Amniotic stem cell (primary cell): ENCODE measurements at places on chromosomes 12 and 14.

GRCh38 chr12:10339053-10339840 is 31.6 kb downstream of the KLRD1 start:
- DNase-seq: no peak

GRCh38 chr12:107282628-107283027 is 189.3 kb upstream of the CRY1 start:
- DNase-seq: no peak

- no peak for DNase-seq
These were observed 139.0 kb downstream of the DPF3 start for GRCh38 chr14:72754949-72755348.

- no peak for DNase-seq
These were observed 16.8 kb downstream of the RFC5 start for GRCh38 chr12:118033323-118033722.

GRCh38 chr12:20950248-20950647 is 139.7 kb downstream of the SLCO1B3 start:
- no peak for DNase-seq

DNA sequence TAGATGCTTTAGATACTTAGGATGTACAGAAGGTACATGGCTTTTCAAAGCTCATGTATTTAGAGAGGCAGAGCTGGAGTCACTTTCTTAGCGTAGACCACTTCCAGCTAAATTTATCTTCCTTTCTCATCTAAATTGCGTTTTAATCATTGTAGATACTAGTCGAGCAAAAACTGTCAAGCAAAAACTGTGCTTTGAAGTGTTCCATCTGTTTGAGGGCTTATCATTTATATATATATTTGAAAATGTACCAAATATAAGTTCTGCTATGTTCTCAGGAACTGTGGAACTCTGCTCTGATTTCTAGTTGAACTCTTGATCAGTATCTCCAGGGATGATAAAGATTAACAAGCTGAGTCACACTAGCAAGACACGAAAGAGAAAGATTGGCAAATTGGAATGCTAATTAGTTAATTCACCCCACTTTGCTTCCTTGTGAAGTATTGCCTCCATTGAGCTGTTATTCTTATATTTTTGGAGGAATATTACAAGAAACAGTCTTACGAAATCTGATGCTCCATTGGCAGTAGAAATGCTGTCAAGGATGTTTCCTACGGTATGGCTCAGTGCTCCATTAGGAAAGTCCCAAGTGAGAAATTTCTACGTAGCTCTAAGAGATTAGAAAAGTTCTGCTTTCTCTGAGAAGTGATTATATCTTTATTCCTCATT is 310.7 kb downstream of the AEBP2 start:
- no peak for DNase-seq

GRCh38 chr14:60721326-60722106 is 2.6 kb downstream of the SIX4 start:
- DNase-seq: peak; percentile 36

- no peak for DNase-seq
These were observed 5.5 kb downstream of the TMEM63C start for GRCh38 chr14:77186911-77187648.

DNA sequence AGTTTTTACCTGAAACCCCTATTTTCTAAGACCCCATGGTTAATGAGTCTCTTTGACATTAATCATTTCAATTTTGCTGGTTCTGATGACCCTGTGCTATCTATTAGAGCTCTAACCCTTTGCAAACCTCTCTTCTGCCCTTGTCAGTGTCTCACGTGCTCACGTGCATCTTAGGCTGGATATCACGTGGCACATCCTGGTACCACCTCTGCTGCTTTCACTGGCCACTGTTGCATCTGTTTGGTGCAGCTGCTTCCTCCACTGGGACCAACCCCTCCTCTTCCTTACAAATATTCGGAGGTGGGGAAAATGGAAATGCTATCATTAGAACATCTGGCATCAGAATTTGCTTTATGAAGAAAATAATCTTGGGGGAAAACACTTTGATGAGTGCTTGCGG is 119.6 kb downstream of the CRADD start:
- DNase-seq: no peak

DNA sequence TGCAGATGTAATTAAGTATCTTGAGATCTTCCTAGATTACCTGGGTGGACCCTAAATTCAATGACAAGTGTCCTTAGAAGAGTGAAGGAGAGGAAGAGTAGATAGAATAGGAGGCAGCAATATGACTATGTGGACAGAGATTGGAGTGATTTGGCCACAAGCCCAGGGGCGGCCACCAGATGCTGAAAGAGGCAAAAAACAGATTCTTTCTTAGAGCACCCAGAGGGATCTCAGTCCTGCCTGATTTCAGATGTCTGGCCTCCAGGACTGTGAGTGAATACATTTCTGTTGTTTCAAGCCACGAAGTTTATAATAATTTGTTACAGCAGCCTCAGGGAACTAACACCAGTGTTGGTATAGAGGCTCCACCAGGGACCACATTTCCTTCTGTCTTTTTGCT is 67.3 kb downstream of the DACT1 start:
- no peak for DNase-seq

GRCh38 chr14:88682495-88683114 is 110.1 kb downstream of the EML5 start:
- DNase-seq: no peak

DNA sequence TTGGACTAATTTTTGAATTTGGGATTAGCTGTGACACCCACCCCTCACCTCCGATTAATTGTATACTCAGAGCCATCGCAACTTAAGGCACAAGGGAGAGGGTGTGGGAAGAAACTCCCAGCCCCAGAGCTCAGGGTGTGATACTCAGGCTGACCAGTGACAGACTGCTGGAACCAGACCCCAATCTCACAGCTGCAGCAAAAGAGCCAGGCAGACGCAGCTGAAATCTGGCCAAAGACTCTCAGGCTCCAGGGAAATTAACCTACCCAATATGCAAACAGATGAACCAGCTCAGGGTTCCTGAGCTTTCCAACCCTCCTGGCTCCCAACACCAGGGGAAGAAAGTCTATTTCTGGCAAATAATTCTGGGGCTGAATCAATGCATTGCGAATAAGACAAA is 30.5 kb downstream of the ANAPC7 start:
- DNase-seq: no peak

- no peak for DNase-seq
These were observed 77.8 kb downstream of the DDX51 start for GRCh38 chr12:132066345-132066685.

DNA sequence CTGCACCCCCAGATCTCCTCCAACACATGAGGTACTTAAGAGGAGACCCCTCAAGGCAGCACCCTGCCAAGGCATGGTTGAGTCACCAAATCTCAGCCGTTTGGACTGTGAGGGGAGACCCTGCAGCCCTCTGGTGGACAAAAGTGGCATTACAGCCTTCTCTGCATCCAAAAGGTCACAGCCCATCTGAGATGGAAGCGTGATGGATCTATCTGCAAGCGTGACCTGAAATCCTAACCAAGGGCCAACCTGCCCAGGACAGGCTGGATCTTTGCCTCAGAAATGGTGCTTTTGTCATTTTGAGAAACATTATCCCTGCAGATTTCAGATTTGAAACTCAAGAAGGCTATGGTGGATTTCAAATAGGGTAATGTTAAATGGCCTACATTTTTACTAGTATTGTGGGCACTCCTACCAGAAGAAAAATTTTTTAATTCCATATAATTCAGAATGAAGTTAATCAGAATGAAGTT is 23.7 kb upstream of the DHRS4 start:
- DNase-seq: peak; percentile 70

DNA sequence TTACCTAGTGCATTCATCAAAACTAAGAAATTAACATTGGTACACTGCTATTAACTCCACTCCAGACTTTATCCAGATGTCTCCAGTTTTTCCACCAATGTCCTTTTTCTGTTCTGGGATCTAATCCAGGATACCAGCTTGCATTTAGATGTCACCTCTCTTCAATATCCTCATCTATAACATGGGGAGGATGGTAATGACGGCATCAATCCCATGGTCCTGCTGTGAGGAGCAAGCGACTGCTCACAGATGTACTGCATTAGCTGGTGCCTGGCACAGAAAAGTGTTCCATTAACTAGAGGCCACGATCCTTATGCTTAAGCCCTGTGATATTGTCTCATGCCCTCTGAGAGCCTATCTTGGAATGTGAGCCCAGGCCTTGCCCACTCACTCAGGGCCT is 53.8 kb downstream of the CALM1 start:
- no peak for DNase-seq

- no peak for DNase-seq
These were observed 353.6 kb downstream of the TMEM121 start for GRCh38 chr14:105879867-105880561.

DNA sequence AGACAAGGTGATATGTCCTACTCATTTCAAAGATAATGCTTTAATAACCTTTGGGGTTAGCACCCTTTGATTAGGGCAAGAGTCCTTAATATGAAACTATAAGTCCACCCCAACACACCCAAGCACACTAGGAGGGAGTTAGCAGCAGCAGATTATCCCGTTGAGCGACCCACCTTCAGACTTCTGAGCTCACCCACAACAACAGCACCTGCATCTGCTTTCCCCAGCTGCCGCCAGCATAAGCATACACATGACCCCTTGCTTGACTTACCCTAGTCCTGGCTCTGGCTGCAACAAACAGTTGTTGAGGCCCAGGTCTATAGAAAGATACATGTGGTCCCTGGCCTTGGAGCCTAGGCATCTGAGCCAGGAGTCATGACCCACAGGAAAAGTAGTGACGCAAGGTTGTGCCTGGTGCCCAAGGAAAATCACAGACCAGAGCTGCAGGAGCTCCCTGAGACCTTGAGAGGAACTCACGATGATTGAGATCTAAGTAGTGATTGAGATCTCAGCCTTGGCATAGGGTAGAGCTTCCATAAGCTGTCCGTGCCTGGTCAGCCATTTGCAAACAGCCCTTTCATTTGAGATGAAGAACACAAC is 19.0 kb downstream of the ZDHHC22 start:
- DNase-seq: no peak

DNA sequence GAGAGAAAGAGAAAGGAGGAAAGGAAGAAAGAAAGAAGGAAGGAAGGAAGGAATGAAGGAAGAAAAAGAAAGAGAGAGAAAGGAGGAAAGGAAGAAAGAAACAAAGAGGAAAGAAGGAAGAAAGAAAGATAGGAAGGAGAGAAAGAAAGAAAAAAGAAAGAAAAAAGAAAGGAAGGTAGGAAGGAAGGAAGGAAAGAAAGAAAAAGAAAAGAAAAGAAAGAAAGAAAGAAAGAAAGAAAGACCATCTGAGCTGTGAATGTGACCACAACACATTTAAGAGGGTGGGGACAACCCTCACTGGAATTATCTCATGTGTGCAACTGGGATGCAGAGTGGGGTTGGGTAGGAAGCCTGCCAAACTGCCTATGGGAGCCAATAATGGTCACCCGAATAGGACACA is 36.0 kb upstream of the BATF start:
- DNase-seq: no peak

DNA sequence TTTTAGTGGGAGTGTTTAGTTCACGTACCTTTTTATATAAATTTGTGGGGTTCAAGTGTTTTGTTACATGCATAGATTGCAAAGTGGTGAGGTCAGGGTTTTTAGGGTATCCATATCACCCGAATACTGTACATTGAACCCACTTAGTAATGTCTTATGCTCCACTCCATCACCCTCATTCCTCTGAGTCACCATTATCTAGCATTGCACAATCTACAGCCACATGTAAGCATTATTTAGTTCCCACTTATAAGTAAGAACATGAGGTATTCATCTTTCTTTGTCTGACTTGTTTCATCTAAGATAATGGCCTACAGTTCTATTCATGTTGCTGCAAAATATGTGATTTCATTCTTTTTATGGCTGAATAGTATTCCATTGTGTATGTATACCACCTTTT is 583.7 kb upstream of the LRFN5 start:
- no peak for DNase-seq

- DNase-seq: no peak
These were observed 17.4 kb downstream of the PYGL start for GRCh38 chr14:50926851-50927386.

GRCh38 chr12:14564336-14564959 is 3.2 kb downstream of the PLBD1 start:
- DNase-seq: no peak

DNA sequence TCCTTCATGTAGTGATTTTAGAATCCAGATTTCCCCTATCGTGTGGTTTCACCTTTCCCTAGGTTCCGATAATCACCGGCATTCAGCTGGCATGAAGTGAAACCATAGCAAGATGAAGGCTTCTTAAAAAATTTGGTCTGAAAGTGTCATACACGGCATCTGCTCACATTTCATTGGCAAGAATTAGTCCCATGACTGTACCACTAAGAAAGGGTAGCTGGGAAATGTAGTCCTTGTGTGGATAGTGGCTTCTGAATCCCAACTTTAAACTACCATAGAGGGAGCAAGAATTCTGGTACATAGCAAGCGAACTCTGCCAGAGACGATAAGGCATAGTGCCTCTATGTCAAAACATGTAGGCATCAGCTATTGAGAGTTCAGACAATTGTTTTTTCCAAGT is 360.1 kb upstream of the TBX3 start:
- DNase-seq: no peak

DNA sequence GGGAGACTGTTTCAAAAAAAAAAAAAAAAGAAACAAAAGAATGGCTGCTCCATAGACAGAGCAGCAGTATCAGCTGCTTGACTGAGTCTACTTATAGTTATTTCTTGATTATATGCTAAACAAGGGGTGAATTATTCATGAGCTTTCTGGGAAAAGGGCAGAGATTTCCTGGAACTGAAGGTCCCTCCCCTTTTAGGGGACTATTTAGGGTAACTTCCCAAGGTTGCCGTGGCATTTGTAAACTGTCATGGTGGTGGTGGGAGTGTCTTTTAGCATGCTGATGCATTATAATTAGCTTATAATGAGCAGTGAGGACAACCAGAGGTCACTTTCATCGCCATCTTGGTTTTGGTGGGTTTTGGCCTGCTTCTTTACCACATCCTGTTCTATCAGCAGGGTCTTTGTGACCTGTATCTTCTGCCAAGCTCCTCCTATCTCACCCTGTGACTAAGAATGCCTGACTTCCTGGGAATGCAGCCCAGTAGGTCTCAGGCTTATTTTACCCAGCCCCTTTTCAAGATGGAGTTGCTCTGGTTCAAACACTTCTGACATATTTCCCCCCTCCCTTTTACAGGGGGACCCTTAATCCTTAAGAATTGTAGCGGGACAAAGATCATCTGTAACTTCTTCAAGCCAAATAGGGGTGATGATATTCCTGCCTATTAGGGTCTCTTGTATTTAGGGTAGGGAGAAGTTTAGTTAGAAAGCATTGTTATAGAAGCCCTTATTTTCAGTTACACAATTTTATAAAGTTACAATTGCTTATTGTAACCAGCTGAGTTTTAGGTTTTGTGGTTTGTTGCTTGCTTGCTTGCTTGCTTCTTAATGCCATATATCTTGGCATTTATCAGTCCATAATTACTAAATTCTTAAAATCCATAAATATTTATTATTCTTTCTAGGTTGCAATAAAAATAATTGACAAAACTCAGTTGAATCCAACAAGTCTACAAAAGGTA is 42.5 kb downstream of the MARK3 start:
- no peak for DNase-seq

- no peak for DNase-seq
These were observed 102.7 kb upstream of the DACT1 start for GRCh38 chr14:58535044-58535443.
